ENCODE measurements at places on chromosomes 5 and 9. TPM values are rescaled to one million over a fixed set of nuclear protein-coding genes. Genes with fewer than 3 reads are reported as not detected.

The HAVCR1 gene
- total RNA-seq, result 9.5 TPM

The ASTN2 gene
- total RNA-seq, result 8.4 TPM

The RGS14 gene
- 26.1 TPM for total RNA-seq

The TNFSF15 gene
- 10.4 TPM for total RNA-seq

The BTNL9 gene
- 1.0 TPM for total RNA-seq

The IFNA2 gene
- total RNA-seq, result not detected

The NR2F1-AS1 gene
- total RNA-seq, result 8.2 TPM

The TMEM252 gene
- total RNA-seq, result 0.16 TPM
